ENCODE measurements at places on chromosomes 4 and X. TPM values are rescaled to one million over a fixed set of nuclear protein-coding genes. Genes with fewer than 3 reads are reported as not detected.

DNA sequence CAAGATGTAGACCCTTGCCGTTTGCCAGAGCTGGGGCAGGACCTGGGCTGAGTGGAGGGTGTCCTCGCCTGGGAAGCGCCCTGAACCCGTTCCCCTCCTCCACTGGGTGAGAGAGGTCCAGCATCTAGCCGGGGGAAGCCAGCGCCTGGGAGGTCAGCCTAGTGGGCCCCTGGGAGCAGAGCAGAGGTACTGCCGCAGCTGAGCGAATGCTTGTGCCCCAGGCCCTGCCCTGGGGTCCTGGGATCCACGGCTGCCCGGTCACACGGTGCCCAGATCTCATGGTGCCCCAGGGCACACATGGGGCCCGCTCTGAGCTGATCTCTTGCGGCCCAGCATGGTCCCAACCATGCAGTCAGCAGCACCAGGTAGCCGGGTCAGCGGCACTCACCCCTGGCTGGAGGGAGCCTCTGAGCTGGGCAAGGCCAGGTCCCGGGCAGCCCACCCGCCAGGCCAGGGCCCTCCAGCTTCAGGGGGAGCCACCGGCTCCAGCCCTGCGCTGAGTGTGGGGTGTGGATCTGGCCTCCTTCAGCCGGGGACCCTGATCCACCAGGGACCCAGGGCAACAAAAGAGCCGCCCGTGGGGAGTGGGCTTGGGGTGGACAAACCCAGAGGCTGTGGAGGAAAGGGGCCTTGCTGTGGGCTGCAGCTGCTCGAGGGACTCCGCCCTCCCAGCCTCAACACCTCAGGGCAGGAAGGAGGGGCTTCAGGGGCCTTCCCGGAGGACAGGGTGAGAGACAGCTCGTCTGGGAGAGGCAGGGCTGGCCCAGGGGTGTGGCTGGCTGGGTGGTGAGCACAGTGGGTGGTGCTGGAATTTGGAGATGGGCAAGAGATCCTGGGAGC is 4.1 kb upstream of the CPLX1 start:
- H3K27ac ChIP-seq = no peak overlapping the region
- peaks cover 8% of the 10 kb centered on the region for H3K4me1 ChIP-seq
- peaks cover 38% of the 10 kb centered on the region for H3K27me3 ChIP-seq
- H3K4me3 ChIP-seq = no peak overlapping the region
- no peaks in the 10 kb centered on the region for H3K36me3 ChIP-seq

- H3K27ac ChIP-seq = no peak overlapping the region
- DNase-seq = no peak
- H3K4me3 ChIP-seq = no peak overlapping the region
- no peaks in the 10 kb centered on the region for H3K36me3 ChIP-seq
- no peaks in the 10 kb centered on the region for H3K27me3 ChIP-seq
Measured at GRCh38 chr4:11149612-11150259, 279.0 kb downstream of the HS3ST1 start.

- no peaks in the 10 kb centered on the region for H3K27me3 ChIP-seq
- no peak overlapping the region for H3K4me3 ChIP-seq
- H3K36me3 ChIP-seq = no peaks in the 10 kb centered on the region
- no peaks in the 10 kb centered on the region for H3K4me1 ChIP-seq
Measured at GRCh38 chr4:97003715-97004114, 1139.6 kb downstream of the STPG2 start.

DNA sequence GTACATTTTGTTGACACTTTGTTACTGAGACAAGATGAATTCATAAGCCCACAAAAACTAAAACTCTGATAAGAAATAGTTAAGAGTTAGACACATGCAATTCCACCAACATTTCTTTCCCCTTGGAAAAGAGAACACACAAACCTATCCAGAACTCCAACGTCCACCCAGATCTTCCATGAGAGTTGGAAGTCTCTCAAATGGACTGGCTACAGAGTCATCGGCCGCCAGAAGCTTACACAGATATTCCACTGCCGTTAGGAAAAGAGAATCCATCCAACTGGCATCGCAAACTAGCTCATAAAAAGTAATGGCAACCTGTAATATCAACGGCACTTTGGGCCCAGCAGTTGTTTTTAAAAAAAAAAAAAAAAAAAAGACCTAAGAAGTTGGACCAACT is 114.7 kb downstream of the PRKX start:
- H3K4me3 ChIP-seq = no peak overlapping the region
- no peak for DNase-seq
- H3K4me1 ChIP-seq = no peaks in the 10 kb centered on the region

GRCh38 chr4:13364653-13365052 is 119.5 kb downstream of the RAB28 start:
- no peaks in the 10 kb centered on the region for H3K4me1 ChIP-seq
- H3K4me3 ChIP-seq = no peak overlapping the region
- H3K27ac ChIP-seq = no peak overlapping the region

DNA sequence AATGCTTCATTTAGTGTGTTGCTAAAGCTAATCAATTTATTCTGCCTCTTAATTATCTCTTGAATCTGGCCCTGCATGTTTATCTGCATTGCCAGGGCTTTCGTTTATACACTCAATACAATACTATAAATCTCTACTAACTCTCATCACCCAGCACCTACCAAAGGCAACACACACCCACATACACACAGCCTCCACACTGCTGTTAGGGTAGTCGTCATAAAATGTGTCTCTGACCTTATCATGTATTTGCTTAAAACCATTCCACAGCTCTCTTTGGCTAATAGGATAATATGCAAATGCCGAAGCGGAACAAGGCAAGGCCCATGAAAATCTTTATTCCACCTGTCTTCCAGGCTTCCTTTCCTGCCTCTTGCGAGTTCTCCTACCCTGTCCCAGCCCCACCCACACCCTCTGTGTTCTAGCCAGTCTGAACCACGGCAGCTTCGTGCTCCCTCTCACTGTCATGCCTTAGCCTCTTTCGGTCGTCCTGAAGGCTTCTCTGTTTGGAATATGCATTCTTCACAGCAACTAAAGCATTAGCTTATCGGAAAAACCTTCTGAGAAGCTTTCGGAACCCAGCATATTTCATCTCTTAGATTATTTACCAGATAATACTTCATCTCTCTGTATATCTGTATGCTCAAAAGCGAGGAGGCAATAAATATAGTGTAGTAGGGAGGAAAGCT is 333.5 kb downstream of the TENM3 start:
- DNase-seq = no peak
- H3K4me1 ChIP-seq = no peaks in the 10 kb centered on the region
- H3K36me3 ChIP-seq = no peaks in the 10 kb centered on the region
- no peaks in the 10 kb centered on the region for H3K27me3 ChIP-seq

GRCh38 chr4:15197005-15197404 is 194.7 kb downstream of the CPEB2 start:
- H3K27ac ChIP-seq = no peak overlapping the region
- H3K4me3 ChIP-seq = no peak overlapping the region
- no peaks in the 10 kb centered on the region for H3K36me3 ChIP-seq
- no peaks in the 10 kb centered on the region for H3K4me1 ChIP-seq

GRCh38 chr4:113610537-113610936 is 151.0 kb downstream of the CAMK2D start:
- H3K27me3 ChIP-seq = no peaks in the 10 kb centered on the region
- H3K27ac ChIP-seq = no peak overlapping the region
- DNase-seq = no peak
- no peak overlapping the region for H3K4me3 ChIP-seq
- no peaks in the 10 kb centered on the region for H3K4me1 ChIP-seq

- DNase-seq = no peak
- no peak overlapping the region for H3K4me3 ChIP-seq
- peaks cover 4% of the 10 kb centered on the region for H3K4me1 ChIP-seq
- H3K27ac ChIP-seq = no peak overlapping the region
Measured at GRCh38 chr4:40915318-40916217, 165.8 kb downstream of the NSUN7 start.

DNA sequence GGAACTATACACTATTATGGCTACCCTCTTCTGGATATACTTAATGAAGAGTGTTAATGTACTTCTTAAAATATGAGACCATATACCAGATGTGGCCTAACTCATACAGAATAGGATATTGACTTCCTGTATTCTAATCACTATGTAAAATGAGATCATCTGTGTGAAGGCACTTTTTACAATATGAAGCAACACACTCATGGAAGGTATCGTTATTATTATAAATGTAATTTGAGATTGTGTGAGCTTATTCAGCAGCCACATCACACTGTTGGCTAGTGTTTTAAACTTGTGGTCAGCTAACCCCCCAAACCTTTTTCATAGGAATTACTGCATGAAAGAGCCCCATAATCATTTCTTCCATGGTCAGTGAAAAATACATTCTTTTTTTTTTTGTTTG is 281.8 kb upstream of the TEX13A start:
- no peaks in the 10 kb centered on the region for H3K4me1 ChIP-seq
- no peak overlapping the region for H3K4me3 ChIP-seq
- no peak overlapping the region for H3K27ac ChIP-seq
- H3K27me3 ChIP-seq = no peaks in the 10 kb centered on the region
- no peak for DNase-seq

DNA sequence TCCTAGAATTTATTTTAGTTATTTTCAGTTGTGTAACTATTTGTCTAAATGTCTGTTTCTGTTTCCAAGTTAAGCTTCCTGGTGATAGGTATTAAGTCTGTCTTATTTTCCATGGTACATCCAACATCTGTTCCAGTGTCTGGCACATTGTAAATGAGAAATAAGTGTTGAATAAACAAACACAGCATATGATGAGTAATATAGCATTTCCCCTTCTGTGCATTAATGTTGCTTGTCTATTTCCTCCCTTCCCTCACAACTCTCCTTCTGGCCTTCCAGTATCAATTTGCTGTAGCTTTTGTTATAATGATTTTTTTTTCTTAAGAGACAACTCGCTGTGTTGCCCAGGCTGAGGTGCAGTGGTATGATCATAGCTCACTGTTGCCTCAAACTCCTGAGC is 36.1 kb downstream of the COPS4 start:
- DNase-seq = no peak
- no peak overlapping the region for H3K27ac ChIP-seq
- peaks cover 51% of the 10 kb centered on the region for H3K36me3 ChIP-seq

- H3K36me3 ChIP-seq = peaks cover 4% of the 10 kb centered on the region
- no peaks in the 10 kb centered on the region for H3K4me1 ChIP-seq
Measured at GRCh38 chr4:109676886-109677285, 26.4 kb downstream of the CASP6 start.

DNA sequence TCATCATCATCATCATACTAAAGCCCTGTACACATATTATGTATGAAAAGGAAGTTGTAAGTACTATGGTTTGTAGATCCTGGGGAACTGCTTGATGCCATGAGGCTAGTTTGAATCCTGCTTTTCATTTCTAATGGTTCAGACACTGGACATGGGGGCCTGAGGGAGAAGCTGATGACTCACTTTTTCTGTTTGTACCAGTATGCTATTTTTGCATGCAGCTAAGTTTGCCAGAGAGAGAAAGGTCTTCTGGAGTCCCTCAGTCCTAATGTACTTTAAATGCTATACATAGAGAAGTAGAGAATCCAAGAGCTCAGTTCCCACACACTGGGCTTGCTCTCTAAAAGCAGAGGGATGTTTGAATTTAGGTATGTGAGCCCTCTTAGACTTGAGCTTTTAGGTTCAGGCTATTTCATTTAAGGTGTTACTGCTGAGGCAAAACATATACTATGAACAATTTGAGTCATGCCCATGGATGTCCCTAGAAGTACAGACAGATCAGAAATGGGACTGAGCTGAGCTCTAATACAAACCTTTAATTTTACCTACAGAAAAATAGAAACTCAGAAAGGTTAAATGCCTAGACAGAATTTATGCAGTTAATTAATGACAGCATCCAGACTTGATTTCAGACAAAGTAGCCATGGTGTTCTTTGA is 17.6 kb upstream of the HS3ST1 start:
- no peaks in the 10 kb centered on the region for H3K27me3 ChIP-seq
- no peak overlapping the region for H3K4me3 ChIP-seq
- no peak overlapping the region for H3K27ac ChIP-seq
- H3K4me1 ChIP-seq = no peaks in the 10 kb centered on the region
- no peaks in the 10 kb centered on the region for H3K36me3 ChIP-seq

DNA sequence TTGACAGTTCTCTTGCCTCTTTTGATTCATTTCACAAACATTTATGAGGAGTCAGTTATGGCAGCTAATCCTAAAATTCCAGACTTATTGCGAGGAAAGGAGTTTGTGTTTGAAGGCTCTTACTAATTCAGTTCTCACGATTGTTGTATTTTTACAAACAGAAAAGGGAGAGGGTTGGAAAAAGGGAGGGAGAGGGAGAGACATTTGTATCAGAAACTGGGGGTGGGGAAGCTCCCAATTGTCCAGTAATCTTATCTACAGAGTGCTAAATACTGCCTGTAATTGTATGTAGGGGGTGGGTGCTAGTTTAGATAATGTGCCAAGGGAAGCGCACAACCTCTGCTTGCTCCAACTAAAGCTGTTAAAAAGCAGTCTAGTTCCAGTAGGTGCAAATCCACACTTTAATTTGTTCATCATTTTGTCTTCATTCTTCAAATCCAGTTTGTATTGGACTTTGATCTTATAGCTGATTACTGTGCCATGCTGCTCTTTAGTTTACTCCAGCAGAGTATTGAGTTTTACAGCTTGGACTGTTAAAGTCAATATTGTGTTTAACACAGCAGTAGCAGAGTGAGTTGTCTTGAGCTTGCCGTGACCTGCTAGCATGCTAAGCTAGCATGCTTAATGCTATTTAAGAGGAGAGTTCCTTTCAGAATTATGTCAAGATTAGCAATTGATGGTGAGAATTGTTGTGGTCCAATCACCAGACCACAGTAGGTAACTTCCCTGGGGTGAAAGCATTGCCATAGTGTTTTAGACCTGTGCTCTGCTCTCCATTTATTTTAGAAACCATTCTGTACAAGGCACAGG is 13.9 kb downstream of the FNIP2 start:
- no peaks in the 10 kb centered on the region for H3K36me3 ChIP-seq
- DNase-seq = no peak
- H3K27me3 ChIP-seq = no peaks in the 10 kb centered on the region
- peaks cover 7% of the 10 kb centered on the region for H3K4me1 ChIP-seq
- H3K4me3 ChIP-seq = no peak overlapping the region

- H3K4me3 ChIP-seq = no peak overlapping the region
- no peaks in the 10 kb centered on the region for H3K27me3 ChIP-seq
- no peak for DNase-seq
Measured at GRCh38 chr4:22842360-22843018, 149.8 kb downstream of the GBA3 start.

Gene ZDHHC15
- 0.55 TPM for polyA plus RNA-seq

Gene FRAS1
- polyA plus RNA-seq = 1.0 TPM

Gene F8A2
- polyA plus RNA-seq = not detected

Gene LGI2
- 2.1 TPM for polyA plus RNA-seq

Gene SMIM31
- polyA plus RNA-seq = 0.02 TPM

Gene INTU
- 2.4 TPM for polyA plus RNA-seq

Gene TCP11X2
- polyA plus RNA-seq = not detected

All from thymus (tissue), 14 donors.